ENCODE measurements at places on chromosomes 6 and 20.
A peak's percentile ranks its signal among the peaks of the same experiment; 100 is the strongest.

- DNase-seq = no peak
Measured at GRCh38 chr6:151248295-151248694, 8.5 kb downstream of the AKAP12 start.

DNA sequence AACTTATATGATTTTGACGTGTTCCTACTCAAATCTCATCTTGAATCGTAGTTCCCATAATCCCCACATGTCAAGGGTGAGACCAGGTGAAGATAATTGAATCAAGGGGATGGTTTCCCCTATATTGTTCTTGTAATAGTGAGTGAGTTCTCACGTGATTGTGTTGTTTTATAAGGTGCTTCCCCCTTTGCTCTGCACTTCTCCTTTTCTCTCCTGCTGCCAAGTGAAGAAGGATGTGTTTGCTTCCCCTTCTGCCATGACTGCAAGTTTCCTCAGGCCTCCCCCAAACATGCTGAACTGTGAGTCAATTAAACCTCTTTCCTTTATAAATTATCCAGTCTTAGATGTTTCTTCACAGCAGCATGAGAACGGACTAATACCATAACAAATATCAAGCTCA lies 83.2 kb downstream of the MANEA start:
- no peak for DNase-seq

GRCh38 chr20:16385462-16385861 lies 187.8 kb downstream of the KIF16B start:
- DNase-seq = no peak

GRCh38 chr20:1125277-1125676 lies 6.9 kb downstream of the PSMF1 start:
- DNase-seq = no peak

GRCh38 chr20:49680484-49680883 lies 33.2 kb downstream of the B4GALT5 start:
- no peak for DNase-seq

GRCh38 chr6:82363428-82364086 lies at the start of gene TPBG:
Gene TPBG, plus strand, starts transcription at chr6:82363817. Its CDS starts 1,145 bp downstream, at chr6:82364962.
- DNase-seq = no peak

DNA sequence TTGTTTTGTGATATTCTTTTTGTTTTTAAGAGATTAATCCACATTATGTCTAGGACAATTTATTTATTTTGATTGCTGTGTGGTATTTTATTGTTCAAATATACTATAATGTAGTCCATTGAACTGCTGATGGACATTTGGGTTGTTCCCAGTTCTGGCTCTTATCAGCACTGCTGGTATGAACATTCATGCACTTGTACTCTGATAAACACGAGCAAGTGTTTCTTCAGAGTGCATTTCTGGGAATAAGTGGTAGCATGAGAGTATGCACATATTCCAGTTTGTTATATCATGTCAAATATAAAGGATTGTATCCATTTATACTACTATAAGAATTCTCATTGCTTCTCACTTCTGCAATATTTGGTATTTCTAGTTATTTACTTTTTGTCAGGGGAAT lies 7.1 kb downstream of the CALHM6 start:
- DNase-seq = no peak

DNA sequence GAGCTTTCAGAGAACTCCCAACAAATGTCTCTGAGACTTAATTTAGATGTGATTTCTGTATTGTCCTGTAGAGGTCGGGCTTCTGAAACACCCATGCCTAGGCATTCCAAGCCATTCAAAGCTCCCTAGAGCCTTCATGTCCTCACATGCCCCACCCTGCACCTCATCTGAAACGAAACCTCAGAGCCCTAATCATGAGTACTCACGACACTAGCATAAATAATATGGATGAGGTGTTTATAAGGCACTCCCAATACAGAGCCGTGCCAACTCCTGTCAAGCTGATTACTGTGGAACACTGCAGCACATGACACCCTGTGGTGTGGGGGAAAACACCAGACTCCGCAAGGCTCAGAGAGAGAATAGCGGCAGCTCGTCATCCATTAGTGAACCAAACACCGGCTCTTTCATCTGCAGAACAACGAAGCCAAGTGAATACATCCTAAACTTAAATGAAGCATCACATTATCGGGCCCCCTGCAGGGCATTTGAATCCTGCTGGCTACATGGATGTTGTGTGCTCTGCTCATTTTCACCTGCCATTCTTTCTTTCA lies 83.8 kb downstream of the FNDC1 start:
- DNase-seq = peak; percentile 2

DNA sequence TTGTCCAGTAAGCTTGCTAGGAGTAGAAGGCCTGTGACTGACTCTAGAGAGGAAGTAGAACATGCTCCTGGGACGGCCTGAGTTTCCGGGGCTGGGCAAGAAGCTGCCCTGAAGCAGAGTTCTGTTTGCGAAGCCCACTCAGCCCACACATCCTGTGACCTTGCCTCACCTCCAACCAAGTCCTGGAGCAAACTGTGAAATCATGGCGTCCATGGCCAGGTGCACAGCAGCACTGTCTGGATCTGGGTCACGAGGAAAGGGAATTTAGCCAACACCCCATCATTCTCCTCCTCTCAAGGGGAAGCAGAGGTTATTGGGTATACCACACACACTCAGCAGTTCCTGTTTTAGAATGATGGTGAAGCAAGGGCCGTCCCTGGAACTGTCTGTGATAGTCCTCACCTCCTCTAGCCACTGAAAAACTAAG lies 87.5 kb downstream of the CRYBG1 start:
- DNase-seq = peak; percentile 11

DNA sequence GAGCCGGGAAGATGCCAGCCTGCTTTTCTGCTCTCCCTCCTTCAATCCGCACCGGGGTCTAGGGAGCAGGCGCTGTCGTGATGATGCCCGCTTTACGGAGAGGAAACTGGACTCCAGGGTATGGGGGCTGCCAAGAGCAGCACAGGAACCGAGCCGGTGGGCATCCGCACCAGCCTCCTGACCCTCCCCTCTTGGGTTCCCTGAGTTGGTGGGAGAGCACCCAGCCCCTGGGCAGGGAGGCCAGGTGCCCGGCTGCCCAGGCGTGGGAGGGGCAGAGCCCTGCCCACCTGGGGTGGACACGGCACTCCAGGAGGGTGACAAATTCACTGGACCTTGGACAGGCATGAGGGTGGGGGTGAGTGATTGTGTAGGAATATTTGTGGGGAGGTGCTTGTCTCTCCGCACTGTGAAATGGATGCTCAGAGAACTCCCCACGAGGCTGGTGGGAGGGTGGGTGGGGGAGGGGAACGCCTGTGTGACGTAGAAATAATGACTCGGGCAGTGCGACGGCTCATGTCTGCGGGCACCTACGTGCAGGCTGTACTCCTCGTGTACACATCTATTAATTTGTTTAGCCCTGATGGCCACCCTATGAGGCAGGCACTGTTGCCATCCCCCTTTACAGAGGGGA lies 173.4 kb downstream of the BMP7 start:
- DNase-seq = no peak

DNA sequence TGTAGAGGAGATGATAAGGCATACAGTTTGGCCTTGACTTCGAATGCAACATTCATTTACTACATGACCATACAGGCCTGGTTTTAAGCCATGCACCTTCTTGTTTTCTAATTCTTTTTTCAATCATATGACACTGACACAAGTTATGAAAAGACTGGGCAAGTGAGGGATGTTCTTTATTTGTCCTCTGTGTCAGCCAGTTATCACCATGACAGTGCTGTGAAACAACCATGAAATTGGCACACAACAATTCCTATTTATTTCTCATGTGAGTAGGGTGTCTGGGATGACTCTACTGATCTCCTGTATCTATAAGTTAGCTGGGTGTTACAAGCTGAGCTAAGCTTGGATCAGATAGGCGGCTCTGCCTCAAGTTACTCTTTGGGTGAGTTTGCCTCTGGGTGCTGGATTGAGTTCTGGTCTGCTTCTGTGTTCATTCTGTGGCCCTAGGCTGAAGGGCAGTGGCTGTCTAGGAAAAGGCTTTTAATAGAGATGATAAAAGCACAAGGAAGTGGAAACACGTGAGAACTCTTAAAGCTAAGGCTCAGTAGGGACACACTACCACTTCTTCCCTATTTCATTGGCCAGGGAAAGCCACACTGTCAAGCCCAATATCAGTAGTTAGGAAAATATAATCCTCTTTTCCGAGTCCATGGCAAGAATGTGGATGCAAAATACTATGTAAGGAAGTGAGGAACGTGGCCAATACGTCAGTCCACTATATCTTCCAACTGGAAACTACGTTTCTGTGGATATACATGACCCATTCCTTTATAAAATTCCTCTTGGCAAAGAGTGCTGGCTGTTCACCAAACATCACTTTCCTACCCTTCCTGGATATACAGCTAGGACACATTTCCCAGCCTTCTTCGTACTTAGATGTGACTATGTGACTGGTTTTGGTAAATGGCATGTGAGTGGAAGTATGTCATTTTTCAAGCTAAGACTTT lies 126.2 kb upstream of the RNF24 start:
- DNase-seq = no peak

GRCh38 chr6:13761361-13762036 lies 49.9 kb upstream of the RANBP9 start:
- no peak for DNase-seq

- DNase-seq = no peak
Measured at GRCh38 chr6:17454316-17455005, 61.1 kb downstream of the CAP2 start.

- no peak for DNase-seq
Measured at GRCh38 chr6:21856844-21857243, 263.3 kb downstream of the SOX4 start.

GRCh38 chr6:148996815-148997214 lies 250.0 kb downstream of the UST start:
- DNase-seq = no peak

- DNase-seq = no peak
Measured at GRCh38 chr20:5864873-5865587, 85.3 kb downstream of the TRMT6 start.

DNA sequence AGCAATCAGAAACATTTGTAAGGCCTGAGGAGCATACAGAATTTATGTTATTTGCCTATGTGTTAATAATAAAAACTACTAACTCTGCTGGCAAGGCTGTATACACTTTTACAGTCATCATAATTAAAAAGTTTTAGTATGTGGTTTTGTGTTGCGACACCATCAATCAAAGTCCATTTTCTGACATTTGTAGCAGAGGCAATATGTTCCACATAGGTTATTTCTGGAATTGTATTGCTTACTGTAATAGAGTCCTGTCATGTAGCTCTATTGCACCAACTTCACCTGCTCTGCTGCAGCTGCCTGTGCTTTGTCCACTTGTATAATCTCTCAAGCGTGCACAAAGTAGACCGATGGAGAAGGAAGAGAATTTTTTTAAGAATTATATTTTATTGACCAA lies 501.8 kb downstream of the HACE1 start:
- DNase-seq = no peak

GRCh38 chr6:137871291-137871690 lies 4.2 kb downstream of the TNFAIP3 start:
- no peak for DNase-seq

Data from GM12878 (cell line).